A549 treated with ZK216348 at 1 μM for 4 hours (cell line): ENCODE measurements at places on chromosomes 16 and 17. TPM values are rescaled to one million over a fixed set of nuclear protein-coding genes. Genes with fewer than 3 reads are reported as not detected.

TLCD1 gene
- total RNA-seq: 31.0 to 54.2 TPM (median 46.9 TPM) in 5 replicates

ADAD2 gene
- not detected in 5 replicates for total RNA-seq

BRICD5 gene
- 2.8 to 6.7 TPM (median 5.2 TPM) in 5 replicates for total RNA-seq

MYH8 gene
- total RNA-seq: not detected in 5 replicates

TMEM92 gene
- total RNA-seq: 18.3 to 24.2 TPM (median 20.8 TPM) in 5 replicates

WNK4 gene
- total RNA-seq: 0.47 to 2.3 TPM (median 1.7 TPM) in 5 replicates

KCNAB3 gene
- total RNA-seq: 1.8 to 4.1 TPM (median 2.5 TPM) in 5 replicates

CD300A gene
- total RNA-seq: not detected in 5 replicates

AGRP gene
- not detected in 5 replicates for total RNA-seq

SMIM36 gene
- not detected in 5 replicates for total RNA-seq

ASB16 gene
- 0.08 to 0.16 TPM (median 0.15 TPM) in 3 of 5 replicates, not detected in the others for total RNA-seq

PDIA2 gene
- total RNA-seq: 0.20 to 0.84 TPM (median 0.73 TPM) in 5 replicates

NXPH3 gene
- total RNA-seq: 0.22 to 0.54 TPM (median 0.39 TPM) in 5 replicates

SMTNL2 gene
- total RNA-seq: 0.24 to 1.3 TPM (median 0.73 TPM) in 5 replicates

ATP2A3 gene
- total RNA-seq: 3.5 to 5.8 TPM (median 4.9 TPM) in 5 replicates

PSME3IP1 gene
- 90.0 to 158 TPM (median 91.0 TPM) in 5 replicates for total RNA-seq

PDF gene
- 16.0 to 47.7 TPM (median 44.6 TPM) in 5 replicates for total RNA-seq

KRT12 gene
- not detected in 5 replicates for total RNA-seq

XAF1 gene
- 0.06 TPM in 1 of 5 replicates, not detected in the others for total RNA-seq

ALOX12 gene
- not detected in 5 replicates for total RNA-seq

C1QTNF1 gene
- 33.2 to 51.5 TPM (median 41.0 TPM) in 5 replicates for total RNA-seq

TNFRSF13B gene
- not detected in 5 replicates for total RNA-seq

GRAPL gene
- total RNA-seq: not detected in 5 replicates

FNDC8 gene
- 0.11 TPM in 1 of 5 replicates, not detected in the others for total RNA-seq

ZNF469 gene
- 5.5 to 14.1 TPM (median 11.2 TPM) in 5 replicates for total RNA-seq

HOXB7 gene
- total RNA-seq: 32.7 to 53.1 TPM (median 37.7 TPM) in 5 replicates

DNAH9 gene
- total RNA-seq: not detected in 5 replicates

SLC6A2 gene
- 0.14 TPM in 1 of 5 replicates, not detected in the others for total RNA-seq

GP1BA gene
- not detected in 5 replicates for total RNA-seq

IRF8 gene
- 0.10 to 0.41 TPM (median 0.31 TPM) in 5 replicates for total RNA-seq

FBXW10 gene
- total RNA-seq: 0.93 to 1.8 TPM (median 1.6 TPM) in 5 replicates

C17orf50 gene
- 0.38 to 0.56 TPM in 2 of 5 replicates, not detected in the others for total RNA-seq

CCL3 gene
- not detected in 5 replicates for total RNA-seq

LGALS9B gene
- total RNA-seq: 0.15 TPM in 1 of 5 replicates, not detected in the others

CPHXL2 gene
- total RNA-seq: not detected in 5 replicates

OTOA gene
- total RNA-seq: 0.08 TPM in 2 of 5 replicates, not detected in the others

SLC47A1 gene
- 21.0 to 24.5 TPM (median 22.7 TPM) in 5 replicates for total RNA-seq

ELMO3 gene
- total RNA-seq: 0.61 to 1.9 TPM (median 1.3 TPM) in 5 replicates

CCL11 gene
- not detected in 5 replicates for total RNA-seq

PSMC3IP gene
- total RNA-seq: 37.8 to 39.8 TPM (median 38.5 TPM) in 5 replicates

CLDN6 gene
- total RNA-seq: 0.20 to 0.56 TPM (median 0.41 TPM) in 4 of 5 replicates, not detected in the other

NKD1 gene
- total RNA-seq: 0.12 to 0.76 TPM (median 0.31 TPM) in 5 replicates

ARHGDIG gene
- 1.2 to 3.4 TPM (median 2.8 TPM) in 5 replicates for total RNA-seq

PLK1 gene
- total RNA-seq: 160 to 173 TPM (median 168 TPM) in 5 replicates
